ENCODE measurements at places on chromosomes 4 and X.

DNA sequence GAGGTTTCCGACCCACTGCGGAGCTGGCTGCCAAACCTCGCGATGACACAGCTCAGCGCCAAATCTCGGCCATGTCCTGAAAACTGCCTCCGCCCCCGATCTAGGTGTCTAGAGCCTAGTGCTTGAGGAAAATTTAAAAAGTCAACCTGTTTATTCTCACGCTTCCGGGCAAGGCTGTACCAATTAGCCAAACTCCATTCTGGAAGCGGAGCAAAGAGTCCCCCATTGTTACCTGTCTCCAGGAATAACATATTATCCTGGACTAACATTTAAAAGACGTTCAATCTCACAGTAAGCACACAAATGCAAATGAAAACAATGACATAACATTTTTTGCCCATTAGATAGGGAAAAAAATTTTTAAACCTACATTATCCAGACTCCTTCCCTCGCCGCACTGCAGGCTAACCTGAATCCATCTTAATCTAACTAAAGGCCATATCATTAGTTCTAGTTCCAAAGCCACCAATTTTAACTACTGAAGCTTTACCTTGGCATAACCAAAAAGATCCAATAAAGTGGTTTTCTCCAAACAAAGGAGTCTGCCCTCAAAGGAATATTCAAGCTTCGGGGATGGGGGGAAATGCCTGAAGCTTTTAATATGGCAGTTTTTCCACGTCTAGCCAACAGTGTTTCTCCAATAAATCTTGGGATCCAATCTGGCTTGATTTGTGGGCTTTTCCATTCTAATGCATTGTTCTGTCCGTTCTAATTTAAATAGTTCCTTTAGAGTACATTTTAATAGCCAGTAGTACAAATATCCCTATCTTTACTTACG, 1.9 kb downstream of the HUWE1 start:
- DNase-seq: no peak

DNA sequence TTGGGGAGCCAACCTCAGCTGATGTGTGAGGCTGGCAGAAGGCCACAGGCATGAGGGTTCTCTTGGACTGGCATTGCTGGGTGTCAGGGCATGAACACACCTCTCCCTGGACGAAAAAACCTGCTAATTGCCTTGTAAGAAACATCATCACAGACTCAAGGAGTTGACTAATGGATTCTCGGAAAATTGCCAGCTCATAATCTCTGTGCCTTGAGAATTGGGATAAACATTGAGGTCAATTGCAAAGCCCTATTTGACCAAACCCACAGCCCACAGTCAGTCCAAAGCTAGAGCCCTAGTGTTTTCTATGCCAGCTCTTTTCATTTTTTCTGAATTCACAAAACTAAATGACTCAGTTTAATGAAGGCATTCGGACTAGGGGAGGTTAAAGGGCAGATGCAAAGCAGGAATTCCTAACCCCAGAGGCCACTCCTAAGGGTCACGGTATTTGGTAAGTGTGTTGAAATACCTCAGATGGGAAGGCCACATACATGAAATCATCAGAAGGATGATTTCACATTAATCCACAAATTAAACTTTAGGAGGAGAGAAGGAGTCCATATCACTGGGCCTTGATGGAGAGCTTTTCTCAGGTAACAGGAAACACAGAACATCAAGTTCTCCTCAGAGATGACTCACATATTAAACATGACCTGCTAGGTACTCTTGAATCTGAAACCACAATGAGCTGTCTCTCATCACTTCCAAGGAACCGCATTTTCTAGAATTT, 39.0 kb upstream of the RASL11B start:
- DNase-seq: no peak

GRCh38 chr4:3255611-3256186, 6.7 kb downstream of the MSANTD1 start:
- no peak for DNase-seq

DNA sequence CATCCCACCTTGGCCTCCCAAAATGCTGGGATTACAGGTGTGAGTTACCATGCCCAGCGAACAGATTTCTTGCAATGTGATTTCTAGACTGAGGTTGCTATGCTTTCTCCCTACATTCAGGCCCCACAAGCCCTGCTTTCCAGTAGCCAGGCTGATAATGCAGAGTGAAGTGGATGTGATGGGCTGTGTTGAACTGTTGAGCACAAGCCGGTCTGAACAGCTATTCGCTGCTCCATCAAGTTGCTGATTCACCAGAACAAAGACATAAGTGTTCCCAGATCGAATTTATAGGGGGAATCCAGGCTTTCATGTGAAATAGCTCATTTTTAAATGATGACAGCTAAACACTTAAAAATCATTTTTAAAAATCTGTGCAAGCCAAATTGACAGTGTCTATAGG, 8.0 kb downstream of the NIPAL1 start:
- DNase-seq: no peak

GRCh38 chrX:39821709-39822095, 276.1 kb downstream of the BCOR start:
- DNase-seq: no peak

DNA sequence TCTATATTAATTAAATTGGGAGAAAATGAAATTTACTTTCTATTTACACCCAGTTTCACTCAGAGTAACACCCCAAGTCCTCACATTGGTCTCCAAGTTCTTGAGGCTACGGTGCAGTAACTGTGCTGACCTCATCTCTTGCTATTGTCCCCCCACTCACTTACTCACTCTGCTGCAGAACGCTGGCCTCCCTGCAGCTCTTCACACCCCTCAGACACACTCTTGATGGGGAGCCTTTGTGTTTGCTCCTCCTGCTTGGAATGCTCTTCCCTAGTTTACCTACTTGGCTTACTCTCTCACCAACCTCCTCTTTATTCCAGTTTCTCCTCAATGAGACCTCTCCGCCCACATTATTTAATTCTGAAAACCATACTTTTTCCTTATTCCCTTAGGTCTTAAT, 22.2 kb upstream of the SPARCL1 start:
- DNase-seq: no peak

DNA sequence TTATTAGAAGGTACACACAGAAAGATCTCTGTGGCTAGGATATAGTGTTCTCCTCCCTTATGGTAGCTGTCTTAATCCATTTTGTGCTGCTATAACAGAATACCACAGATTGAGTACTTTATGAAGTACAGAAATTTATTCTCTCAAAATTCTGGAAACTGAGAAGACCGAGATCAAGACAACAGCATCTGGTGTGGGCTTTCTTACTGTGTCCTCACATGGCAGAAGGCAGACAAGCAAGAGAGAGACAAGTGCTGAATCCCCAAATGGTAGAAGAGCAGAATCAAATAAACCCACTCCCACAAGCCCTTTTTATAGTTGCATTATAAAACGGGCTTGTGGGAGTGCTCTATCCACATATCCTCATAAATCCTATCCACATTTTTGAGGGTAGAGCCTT, 373.1 kb downstream of the GABRG1 start:
- no peak for DNase-seq

DNA sequence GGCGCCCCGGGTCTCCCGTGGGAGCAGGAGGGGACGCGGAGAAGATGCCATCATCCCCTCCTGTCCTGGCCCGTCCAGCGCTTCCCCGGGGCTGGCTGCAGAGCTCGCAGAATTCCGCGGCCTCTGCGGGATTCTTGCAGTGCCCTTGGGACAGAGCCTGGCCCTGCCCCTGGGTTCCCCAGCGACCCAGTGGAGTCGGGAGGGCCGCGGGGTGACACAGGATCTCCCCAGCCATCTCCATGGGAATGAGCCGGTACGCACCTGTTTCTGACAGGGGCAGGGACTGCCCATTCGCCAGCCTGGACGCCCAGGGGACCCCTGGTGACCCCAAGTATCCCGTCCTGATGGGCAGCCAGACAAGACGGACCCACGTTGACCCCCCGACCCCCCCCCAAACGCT, 482 bp downstream of the FAM9C start:
- no peak for DNase-seq

DNA sequence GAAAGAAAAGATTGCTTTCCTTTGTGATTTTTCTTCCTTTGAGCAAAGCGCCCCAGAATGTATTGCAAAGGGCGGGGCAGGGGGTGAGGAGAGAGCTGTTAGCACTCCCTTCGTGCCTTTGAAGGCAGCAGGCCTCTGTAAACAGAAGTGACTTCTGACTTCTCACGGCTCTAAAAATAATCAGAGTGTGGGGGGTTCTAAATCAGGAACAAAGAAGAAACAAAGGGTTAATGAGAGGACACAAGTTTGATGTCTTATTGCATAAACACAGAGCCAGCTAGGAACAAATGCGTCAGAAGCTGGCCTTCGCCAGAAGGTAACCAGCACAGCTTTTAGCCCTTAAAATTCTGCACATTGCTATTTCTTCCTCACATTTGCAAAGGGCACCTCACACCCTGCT, 626.2 kb downstream of the MID1IP1 start:
- no peak for DNase-seq

- no peak for DNase-seq
Observed at GRCh38 chr4:46975812-46976553, 17.4 kb downstream of the GABRA4 start.

DNA sequence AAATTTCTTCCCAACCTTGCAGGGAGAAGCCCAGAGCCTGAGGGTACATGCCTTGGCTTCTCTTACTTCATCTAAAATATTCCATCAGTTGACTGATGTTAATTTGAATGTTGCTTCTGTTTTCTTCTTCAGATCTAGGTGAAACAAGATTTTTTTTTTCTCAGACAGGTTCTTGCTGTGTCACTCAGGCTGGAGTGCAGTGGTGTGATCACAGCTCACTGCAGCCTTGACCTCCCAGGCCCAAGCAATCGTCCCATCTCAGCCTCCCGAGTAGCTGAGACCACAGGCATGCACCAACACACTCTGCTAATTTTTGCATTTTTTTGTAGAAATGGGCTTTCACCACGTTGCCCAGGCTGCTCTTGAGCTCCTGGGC, 62.1 kb upstream of the KLF3 start:
- no peak for DNase-seq

- DNase-seq: no peak
Observed at GRCh38 chr4:14749910-14750309, 252.4 kb upstream of the CPEB2 start.

GRCh38 chr4:74531963-74532794, 87.2 kb downstream of the AREG start:
- DNase-seq: no peak

DNA sequence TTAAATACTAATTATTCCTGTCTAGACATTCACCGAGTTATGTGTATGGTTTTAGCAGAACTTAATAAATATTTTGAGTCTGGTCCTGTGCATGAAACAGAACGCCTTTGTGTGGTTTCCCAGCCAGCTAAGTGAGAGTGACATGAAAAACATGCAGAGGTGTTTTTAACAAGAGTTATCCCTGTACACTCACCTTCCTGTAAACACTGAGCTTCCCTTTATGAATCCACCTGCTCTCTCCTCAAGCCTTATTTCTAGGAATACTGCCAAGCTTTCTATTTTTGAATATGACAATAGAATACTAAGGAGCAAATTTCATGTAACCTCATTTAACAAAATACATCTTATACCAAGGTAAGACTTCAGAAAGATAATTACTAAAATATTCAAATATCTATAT, 270.3 kb upstream of the CTSO start:
- no peak for DNase-seq

GRCh38 chr4:3210467-3210866, 38.5 kb upstream of the MSANTD1 start:
- no peak for DNase-seq

- no peak for DNase-seq
Observed at GRCh38 chrX:43985511-43985910, 12.3 kb upstream of the NDP start.

DNA sequence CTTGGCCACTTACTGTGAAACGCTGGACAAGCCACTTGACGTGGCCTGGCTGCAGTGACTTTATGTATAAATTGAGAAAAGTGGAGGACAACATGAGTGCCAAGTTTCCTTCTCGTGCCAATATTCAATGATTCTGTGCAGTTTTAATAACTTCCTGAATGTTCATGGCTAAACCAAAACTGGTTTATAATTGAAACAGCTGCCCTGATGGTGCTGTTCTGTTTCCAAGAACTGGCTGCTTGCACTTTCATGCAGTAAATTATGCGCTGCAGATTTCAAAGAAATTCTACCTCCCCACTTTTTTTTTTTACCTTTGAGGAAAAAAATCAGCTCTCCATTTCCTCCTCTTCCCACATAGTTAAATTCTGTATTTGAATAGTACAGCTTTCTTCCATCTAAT, 205.2 kb upstream of the CASK start:
- DNase-seq: no peak

Measured in esophagus squamous epithelium (tissue), 5 donors.